ENCODE measurements at places on chromosomes 11 and 22.

GRCh38 chr11:132032555-132032954 is 662.1 kb downstream of the NTM start:
- DNase-seq: peak; percentile 38

DNA sequence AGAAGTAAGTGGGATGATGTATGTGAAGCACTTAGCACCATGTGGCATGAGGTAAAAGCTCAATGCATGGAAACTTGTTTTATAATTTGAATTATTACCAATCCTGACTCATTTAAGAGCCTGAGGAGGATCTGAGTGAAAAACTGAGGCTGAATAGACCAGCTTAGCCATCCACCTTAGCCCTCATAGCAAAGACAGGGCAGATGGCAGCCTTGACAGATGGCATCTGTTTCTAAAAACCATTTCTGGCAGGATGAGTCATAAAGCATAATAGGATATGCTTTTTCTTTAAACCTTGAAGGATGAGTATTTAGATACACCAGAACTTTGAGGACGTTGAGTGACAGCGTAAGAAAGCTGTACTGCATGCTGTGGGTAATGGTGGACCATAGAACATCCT is 61.0 kb upstream of the NAV2 start:
- no peak for DNase-seq

DNA sequence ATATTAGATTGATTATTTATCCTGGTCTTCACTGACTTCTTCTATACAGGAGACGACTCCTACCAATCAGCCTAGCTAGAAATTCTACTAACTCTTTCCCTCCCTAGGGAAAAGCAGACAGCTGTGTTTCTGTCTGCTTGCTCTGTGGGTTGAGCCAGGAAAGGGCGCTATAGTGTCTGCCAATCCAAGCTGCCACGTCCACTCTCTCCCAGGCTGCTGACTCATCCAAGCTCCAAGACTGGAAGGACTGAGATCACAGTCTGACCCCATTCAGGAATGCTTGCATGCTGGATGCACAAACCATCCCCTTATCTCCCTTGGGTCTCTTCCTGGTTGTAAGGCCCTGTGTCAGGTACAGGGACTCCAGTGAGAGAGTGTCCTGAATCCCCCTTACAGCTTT is 955.6 kb downstream of the OPCML start:
- peak; percentile 87 for DNase-seq

DNA sequence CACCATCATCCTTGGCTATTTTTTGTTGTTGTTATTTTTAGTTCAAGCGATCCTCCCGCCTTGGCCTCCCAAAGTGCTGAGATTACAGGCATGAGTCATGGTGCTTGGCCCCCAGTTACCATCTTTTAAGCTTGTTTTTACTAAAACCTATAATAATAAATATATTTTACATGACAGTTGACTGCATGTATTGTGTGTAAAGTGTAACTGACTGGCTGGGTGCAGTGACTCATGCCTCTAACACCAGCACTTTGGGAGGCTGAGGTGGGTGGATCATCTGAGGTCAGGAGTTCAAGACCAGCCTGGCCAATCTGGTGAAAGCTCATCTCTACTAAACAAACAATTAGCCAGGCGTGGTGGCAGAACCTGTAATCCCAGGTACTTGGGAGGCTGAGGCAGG is 386.2 kb downstream of the TENM4 start:
- no peak for DNase-seq

GRCh38 chr22:23750367-23750713 is 572 bp downstream of the ZNF70 start:
- DNase-seq: no peak

- DNase-seq: peak; percentile 34
Measured at GRCh38 chr11:73734993-73735392, 25.9 kb downstream of the RAB6A start.

DNA sequence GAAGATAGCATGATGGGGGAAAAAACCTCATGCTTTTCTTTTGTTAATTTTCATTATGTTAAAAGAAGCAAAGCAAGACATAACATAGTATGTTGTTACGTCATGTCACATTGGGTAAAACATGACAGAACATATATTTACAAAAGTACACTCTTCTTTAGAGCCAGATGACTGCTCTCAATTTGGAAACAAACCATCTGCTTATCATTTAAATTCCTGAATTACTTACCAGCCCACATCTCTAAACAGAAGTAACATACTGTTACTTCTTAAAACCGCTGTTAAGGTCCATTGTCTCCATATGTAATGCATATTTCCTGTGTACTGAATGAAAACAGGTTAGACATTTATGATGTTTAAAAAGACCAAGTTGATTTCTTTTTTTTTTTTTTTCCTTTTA is 100.0 kb downstream of the TMEM135 start:
- DNase-seq: no peak

DNA sequence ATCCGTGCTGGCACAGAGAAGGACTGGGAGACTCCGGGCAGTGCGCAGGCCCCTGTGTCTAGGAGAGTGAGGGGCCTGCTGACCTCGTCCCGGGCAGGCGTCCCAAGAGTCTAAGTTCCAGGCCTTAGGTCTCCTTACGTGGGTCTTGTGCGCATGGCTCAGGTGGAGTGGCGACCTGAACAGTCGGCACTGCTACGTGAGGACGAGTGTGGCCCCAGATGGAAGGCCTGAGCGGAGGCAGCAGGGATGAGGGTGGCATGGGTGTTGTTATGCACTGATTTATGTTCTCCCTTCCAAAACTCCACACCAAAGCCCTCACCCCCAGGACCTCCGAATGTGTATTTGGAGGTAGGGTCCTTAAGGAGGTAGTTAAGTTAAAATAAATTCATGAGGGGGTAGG is 20.7 kb upstream of the SEPTIN5 start:
- no peak for DNase-seq

DNA sequence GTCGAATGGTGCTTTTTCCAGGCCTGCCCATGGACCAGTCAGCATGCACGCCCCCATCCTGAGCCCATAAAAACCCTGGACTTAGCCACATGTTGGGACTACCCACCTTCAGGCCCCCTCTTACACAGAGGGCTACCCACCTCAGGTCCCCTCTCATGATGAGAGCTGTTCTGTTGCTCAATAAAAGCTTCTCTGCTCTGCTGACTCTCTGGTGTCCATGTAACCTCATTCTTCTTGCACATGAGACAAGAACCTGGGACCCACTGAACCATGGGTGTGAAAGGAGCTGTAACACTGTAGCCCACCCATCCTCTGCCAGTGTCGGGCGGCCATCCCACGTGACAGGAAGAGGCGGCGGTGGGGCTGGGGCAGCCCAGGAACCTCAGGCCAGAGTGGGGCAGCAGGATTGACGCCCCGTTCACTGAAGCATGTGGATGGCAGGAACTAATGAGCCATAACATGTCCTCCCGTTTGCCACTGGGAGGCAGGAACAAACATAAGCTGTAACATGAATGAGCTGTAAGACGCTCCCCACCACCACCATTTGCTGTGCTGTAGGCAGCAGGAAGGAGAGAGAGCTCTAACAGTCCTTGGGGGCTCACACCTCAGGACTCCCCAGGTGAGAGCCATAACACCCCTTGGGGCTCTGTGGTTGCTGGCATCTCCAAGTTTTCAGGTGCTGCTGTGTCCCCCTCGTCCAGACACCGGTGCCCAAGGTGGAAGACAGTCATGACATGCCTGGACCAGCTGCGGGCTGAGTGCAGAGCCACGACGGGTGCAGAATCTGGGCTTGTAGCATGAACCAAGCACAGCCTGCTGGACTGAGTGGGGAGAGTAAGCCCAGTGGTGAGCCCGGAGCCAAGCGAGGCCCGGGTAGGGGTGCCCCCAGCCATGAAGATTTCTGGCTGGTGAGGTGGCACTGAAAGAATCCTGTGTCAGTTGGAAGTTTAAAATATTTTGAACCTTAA is 69.4 kb downstream of the MCHR1 start:
- no peak for DNase-seq

GRCh38 chr11:74941492-74941891 is 7.4 kb downstream of the XRRA1 start:
- no peak for DNase-seq

DNA sequence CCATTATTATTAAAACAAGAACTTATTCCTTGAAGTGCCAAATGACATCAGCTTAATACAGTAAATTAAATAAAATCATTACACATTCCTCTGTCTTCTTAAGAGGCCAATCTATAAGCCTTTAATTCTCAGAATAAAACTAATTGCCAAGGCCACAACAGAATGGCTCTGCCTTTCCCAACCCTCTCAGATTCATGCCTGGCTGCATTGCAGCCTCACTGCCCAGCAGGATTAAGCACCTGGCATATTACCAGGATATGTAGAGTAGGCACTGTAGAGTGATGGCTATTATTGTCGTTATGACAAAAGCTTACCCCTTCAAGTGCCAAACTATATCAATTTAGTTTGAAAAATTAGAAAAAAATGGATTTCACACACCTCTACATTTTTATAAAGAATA is 9.4 kb upstream of the CALCA start:
- no peak for DNase-seq

DNA sequence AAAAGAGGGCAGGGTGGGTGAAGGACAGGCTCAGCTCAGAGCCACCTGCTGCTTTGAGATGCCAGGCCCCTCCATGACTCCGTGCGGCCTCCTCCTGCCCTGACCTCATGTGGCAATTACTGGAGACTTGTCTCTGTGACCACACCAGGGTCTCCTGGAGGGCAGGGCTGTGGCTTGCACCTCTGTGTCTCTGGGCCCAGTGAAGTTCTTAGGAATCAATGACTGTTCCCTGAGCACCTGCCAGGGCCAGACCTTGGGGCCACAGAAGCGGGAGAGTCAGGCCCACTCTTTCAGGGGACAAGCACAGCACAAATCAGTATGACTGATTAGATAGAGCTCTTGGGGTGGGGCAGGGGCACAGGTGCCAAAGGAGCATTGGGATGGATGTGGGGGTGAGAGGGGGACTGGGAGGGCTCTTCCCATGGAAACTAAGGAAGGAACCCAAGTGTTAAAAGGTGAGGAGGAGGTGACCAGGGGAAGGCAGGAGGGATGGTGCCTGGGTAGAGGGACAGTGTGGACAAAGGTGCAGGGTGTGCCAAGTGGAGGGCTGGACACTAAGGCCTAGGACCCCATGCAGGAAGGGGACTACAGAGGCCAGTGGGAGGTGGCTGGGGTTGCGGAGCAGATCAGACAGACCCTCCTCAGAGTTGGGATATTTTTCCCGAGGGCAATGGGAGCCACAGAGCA is 77.3 kb upstream of the SHISAL1 start:
- DNase-seq: no peak

DNA sequence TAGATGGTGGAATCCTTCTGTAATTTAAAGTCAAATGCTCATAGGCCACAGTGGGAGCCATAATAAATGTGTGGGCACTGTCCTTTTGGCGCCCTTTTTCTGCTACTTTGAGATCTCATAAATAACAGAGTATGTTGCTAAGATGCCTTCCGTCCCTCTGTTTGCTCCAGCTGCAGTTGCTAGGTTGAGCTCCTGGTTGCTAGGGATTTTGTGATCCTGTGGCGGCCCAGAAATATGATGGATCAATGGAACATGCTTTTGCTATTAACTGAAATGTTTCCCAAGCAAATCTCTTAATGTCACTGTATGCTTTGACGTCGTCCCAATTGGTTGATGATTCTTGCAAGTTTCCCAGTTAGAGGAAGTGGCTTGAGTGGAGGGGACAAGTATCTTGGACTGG is 53.5 kb downstream of the MYO18B start:
- no peak for DNase-seq

GRCh38 chr22:16956290-16956689 is 51.7 kb downstream of the GAB4 start:
- DNase-seq: no peak

GRCh38 chr11:18173225-18173866 is 709 bp downstream of the MRGPRX4 start:
- no peak for DNase-seq

DNA sequence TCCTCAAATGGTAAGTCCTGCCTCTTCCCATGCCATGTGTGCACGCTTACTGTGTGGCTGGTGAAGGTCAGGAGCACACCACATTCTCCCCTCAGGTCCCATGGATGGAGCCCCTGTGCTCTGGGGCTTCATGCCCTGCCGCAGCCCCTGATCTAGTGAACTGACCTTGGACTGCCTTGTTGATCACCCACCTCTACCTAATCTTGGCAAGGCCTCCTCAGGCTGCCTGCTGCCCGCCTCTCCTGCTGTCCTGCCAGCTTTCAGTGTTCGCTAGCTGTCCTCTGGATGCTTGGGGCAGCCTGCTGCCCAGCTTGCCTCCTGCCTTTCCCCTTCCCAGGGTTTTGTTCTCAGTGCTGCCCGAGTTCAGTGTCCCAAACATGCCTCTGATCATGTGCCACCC is 38.1 kb downstream of the CABIN1 start:
- no peak for DNase-seq

DNA sequence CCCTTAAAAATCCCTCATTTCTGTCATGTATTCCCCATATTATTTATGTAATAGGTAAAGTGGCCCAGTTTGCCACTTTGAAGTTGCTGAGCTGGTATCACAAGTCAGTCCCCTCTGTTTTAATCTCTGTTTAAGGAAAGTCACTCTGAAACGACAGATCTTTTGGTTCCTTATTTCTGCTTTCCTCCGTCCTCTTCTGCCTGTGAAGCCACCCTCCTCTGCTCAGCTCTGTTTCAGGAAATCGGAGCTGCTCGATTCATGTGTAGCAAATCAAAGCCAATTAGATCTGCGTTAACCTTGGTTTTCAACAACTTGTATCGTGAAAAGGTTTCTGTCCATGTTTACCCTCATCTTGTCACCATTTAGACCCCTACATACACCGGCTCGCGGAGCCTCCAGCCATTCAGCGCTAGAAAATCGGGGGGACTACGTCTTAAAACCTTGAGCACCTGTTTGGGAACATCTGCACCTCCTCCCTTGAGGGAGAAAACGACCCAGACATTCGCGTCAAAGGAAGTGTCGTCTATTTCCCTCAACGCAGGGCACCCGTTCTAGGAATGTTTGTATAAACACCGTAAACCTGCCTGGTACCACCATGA is 576 bp upstream of the SC5D start:
- no peak for DNase-seq

DNA sequence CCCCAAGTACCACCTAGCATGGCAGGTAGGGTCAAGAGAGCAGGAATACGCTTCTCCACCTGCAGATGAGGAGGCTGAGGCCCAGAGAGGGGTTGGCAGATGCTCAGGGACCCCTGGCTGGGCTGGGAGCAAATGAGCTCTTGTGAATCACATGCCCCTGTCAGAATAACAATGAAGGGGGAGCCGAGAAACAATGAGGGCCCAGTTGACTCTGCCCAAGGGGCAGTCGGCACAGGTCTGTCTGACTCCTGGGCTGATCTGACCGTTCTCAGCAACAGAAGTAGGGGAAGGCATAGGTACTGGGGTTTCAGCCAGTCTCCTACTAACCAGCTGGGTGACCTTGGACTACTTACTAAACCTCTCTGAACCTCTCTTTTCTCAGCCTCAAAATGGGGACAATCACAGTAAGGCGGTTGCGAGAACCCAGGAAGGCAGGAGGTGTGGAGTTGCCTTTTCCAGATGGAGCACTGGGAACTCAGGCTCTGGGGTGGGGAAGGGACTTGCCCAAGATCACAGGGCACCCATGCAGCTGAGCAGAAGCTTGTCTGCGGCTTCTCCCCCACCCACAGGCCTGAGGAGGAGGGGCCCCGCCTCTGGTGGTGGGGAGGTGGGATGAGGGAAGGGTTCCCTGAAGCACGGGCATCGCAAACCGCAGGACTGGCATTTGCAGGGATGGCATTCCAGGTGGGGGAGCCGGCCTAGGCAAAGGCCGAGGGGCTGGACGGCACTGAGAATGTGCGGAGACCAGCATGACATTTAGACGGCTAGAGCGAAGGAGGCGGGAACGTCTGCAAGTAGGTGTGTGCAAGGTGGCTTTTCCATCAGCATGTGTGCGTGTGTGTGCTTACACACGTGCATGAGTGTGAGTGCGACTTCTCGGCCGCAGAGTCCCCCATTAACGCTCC is 163.0 kb downstream of the MN1 start:
- DNase-seq: no peak
